ENCODE measurements at places on chromosomes 3 and 15.

DNA sequence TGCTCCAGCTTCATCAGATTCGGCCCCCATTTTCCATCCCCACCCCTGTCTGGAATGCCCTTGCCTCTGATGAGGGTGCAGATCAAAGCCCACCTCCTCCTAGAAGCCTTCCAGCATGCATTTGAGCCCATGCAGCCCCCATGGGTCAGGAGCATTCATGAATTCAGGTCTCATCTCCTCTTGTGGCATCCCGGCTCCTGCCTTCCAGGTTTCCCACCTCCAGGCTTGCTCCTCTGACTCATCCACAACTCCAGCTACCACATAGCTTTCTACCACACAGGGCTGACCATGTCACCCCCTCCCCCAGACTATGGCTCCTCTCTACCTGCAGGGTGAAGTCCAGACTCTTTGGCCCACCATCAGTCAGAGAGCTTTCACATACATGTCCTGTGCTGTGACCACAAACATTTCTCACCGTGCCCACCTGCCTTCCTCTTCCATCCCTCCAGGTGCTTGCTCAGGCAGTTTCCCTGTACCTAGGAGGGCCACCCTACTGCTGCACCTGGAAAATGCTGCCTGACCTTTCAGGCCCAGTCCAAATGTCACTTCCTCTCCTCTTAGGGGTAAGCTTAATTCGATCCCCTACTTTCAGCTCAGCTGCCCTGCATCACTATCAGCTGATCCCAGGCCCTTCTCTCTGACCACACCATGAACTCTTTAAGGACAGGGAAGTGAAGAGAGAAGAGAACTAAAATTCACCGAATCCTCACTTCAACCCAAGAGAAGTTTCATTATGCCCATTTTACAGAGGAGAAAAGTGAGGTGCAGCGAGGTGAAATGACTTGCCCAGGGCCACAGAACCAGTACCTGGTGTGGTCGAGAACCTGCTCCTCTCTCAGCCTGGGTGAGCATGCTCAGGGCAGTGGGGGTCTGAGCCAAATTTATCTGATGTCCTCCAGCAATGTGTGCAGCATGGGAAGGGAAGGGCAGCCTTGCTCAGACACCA is 13.7 kb upstream of the FGD5 start:
- no peak overlapping the region for H3K27ac ChIP-seq
- H3K4me1 ChIP-seq = no peaks in the 10 kb centered on the region
- no peak for DNase-seq

GRCh38 chr15:42279234-42279723 is 6.0 kb upstream of the TMEM87A start:
- no peak overlapping the region for H3K4me3 ChIP-seq
- H3K4me1 ChIP-seq = peaks cover 20% of the 10 kb centered on the region
- DNase-seq = no peak
- H3K36me3 ChIP-seq = peaks cover 44% of the 10 kb centered on the region
- H3K27me3 ChIP-seq = no peaks in the 10 kb centered on the region

DNA sequence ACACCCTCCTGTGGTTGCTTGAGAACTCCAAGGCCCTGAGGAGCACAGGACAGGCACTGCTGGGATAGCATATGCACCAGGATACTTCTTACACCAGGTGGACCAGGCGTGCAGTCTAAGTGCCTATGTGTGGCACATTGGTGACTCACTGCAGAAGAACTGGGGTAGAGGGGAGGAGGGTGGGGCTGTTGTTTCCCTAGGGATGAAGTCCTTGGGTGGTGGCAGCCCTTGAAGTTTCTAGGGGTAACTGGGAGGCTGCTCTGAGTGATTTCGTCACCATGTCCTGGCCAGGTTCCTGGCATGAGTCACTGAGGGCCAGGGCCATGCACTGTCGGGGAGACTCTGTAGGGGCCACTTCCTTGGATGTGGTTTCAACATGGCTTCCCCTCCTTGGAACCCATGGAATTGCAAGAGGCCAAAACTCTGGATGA is 15.9 kb downstream of the MYZAP start:
- peaks cover 3% of the 10 kb centered on the region for H3K4me1 ChIP-seq
- H3K27me3 ChIP-seq = no peaks in the 10 kb centered on the region
- H3K27ac ChIP-seq = no peak overlapping the region
- H3K36me3 ChIP-seq = no peaks in the 10 kb centered on the region
- no peak for DNase-seq

GRCh38 chr3:122060040-122060698 is 5.0 kb downstream of the CD86 start:
- H3K27ac ChIP-seq = no peak overlapping the region
- no peak for DNase-seq
- no peak overlapping the region for H3K4me3 ChIP-seq
- no peaks in the 10 kb centered on the region for H3K36me3 ChIP-seq
- H3K27me3 ChIP-seq = no peaks in the 10 kb centered on the region

- DNase-seq = no peak
- no peak overlapping the region for H3K27ac ChIP-seq
- no peaks in the 10 kb centered on the region for H3K27me3 ChIP-seq
- H3K4me3 ChIP-seq = no peak overlapping the region
- peaks cover 6% of the 10 kb centered on the region for H3K4me1 ChIP-seq
Observed at GRCh38 chr3:43854283-43854682, 163.5 kb downstream of the ABHD5 start.

- no peaks in the 10 kb centered on the region for H3K36me3 ChIP-seq
- no peaks in the 10 kb centered on the region for H3K27me3 ChIP-seq
- H3K27ac ChIP-seq = peak overlapping the region; percentile 87
- no peak for DNase-seq
- peaks cover 5% of the 10 kb centered on the region for H3K4me1 ChIP-seq
- H3K4me3 ChIP-seq = no peak overlapping the region
Observed at GRCh38 chr3:99505200-99505599, 133.2 kb upstream of the COL8A1 start.

- no peak overlapping the region for H3K4me3 ChIP-seq
- H3K27ac ChIP-seq = no peak overlapping the region
- no peaks in the 10 kb centered on the region for H3K36me3 ChIP-seq
- no peaks in the 10 kb centered on the region for H3K27me3 ChIP-seq
- no peak for DNase-seq
- H3K4me1 ChIP-seq = no peaks in the 10 kb centered on the region
Observed at GRCh38 chr15:79372428-79372827, 59.7 kb upstream of the MINAR1 start.

- no peaks in the 10 kb centered on the region for H3K36me3 ChIP-seq
- no peaks in the 10 kb centered on the region for H3K4me1 ChIP-seq
- H3K4me3 ChIP-seq = no peak overlapping the region
- DNase-seq = no peak
- H3K27me3 ChIP-seq = no peaks in the 10 kb centered on the region
Observed at GRCh38 chr3:67044955-67045354, 46.8 kb downstream of the KBTBD8 start.

DNA sequence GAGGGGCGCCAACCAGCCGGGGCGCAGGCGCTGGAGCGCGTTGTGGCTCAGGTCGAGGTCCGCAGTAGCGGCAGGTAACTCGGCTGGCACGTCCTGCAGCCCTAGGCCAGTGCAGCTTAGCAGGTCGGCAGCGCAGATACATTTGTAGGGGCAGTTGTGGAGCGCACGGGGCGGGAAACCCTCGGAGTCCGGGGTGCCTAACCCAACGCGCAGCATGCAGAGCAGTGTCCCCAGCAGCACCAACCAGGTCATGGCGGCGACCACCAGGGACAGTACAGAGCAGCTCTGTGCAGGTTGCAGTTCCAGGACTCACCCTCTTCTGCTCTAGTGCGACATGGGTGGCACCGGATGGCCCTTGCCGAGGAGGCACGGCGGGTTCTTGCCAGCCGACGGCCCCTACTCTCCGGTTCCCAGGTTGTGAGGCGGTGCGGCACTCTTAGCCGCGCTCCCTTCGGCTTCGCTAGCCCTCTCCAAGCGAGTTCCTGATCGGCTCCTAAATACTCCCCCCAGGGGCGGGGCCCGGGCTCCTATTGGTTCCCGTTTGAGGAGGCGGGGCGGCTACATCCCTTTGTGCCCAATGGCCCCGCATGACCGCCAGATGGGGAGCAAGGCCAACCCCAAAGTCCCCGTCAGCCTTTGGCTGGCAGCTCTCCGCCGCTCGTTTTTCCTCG is at the start of gene AMIGO3:
TSS of gene AMIGO3 (minus strand) at position 471 of the 671 bp plus-strand sequence. CDS start at position 252, 219 bp downstream.
- peaks cover 17% of the 10 kb centered on the region for H3K4me1 ChIP-seq
- H3K27me3 ChIP-seq = no peaks in the 10 kb centered on the region
- peak; percentile 82 for DNase-seq
- peaks cover 37% of the 10 kb centered on the region for H3K36me3 ChIP-seq
- peak within 1 kb of the TSS; percentile 61 for H3K27ac ChIP-seq
- peak within 1 kb of the TSS; percentile 73 for H3K4me3 ChIP-seq

GRCh38 chr3:23873941-23874340 is 42.8 kb downstream of the NKIRAS1 start:
- H3K36me3 ChIP-seq = no peaks in the 10 kb centered on the region
- H3K4me1 ChIP-seq = peaks cover 17% of the 10 kb centered on the region
- no peaks in the 10 kb centered on the region for H3K27me3 ChIP-seq
- no peak for DNase-seq
- H3K4me3 ChIP-seq = no peak overlapping the region

GRCh38 chr3:197960694-197961581 is 921 bp downstream of the LMLN start:
- peak overlapping the region; percentile 75 for H3K27ac ChIP-seq
- H3K27me3 ChIP-seq = no peaks in the 10 kb centered on the region
- no peak for DNase-seq
- H3K4me3 ChIP-seq = peak overlapping the region; percentile 66

- no peak overlapping the region for H3K27ac ChIP-seq
- H3K4me3 ChIP-seq = no peak overlapping the region
- no peaks in the 10 kb centered on the region for H3K27me3 ChIP-seq
- no peaks in the 10 kb centered on the region for H3K36me3 ChIP-seq
- DNase-seq = no peak
- H3K4me1 ChIP-seq = no peaks in the 10 kb centered on the region
Observed at GRCh38 chr15:26887926-26888666, 21.2 kb downstream of the GABRA5 start.

- H3K4me3 ChIP-seq = no peak overlapping the region
- H3K27ac ChIP-seq = no peak overlapping the region
- H3K36me3 ChIP-seq = no peaks in the 10 kb centered on the region
- no peaks in the 10 kb centered on the region for H3K27me3 ChIP-seq
- no peaks in the 10 kb centered on the region for H3K4me1 ChIP-seq
- DNase-seq = no peak
Observed at GRCh38 chr3:53077476-53078220, 31.8 kb upstream of the SFMBT1 start.

- DNase-seq = no peak
- no peak overlapping the region for H3K4me3 ChIP-seq
- H3K36me3 ChIP-seq = no peaks in the 10 kb centered on the region
- no peaks in the 10 kb centered on the region for H3K27me3 ChIP-seq
Observed at GRCh38 chr15:92091155-92091734, 237.7 kb downstream of the SLCO3A1 start.

GRCh38 chr15:97425596-97425995 is 534.9 kb upstream of the ARRDC4 start:
- H3K4me1 ChIP-seq = no peaks in the 10 kb centered on the region
- H3K4me3 ChIP-seq = no peak overlapping the region
- DNase-seq = no peak
- H3K27me3 ChIP-seq = no peaks in the 10 kb centered on the region

DNA sequence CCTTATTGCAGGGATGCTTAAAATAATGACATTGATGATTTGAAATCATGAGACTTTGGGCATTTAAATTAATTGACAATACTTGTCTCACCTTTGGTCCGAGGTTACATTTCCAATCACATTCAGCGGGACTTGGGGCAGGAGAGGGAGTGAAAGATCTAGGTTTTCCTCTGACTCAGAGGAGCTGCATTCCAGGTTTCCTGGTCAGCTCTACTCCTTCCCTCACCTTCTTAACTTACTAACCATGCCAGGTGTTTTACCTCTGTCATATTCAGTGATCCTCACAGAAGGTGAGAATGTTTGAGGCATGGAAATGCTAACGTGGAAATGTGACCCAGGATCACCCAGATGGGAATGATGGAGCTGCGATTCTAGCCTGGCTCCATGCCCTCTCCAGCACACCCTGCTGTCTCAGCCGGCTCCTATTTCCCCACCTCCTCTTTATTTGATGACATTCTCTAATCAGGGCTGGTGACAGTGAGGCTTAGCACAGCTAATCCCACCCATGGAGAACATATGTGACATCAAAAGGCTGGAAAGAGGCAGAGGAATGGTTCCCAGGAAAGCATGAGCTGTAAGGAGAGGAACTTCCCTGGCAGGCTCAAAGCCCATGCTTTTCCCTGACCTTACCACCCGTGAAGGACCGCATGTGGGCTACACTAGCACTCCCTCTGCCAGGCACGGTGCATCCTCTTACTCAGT is 38.7 kb downstream of the THSD4 start:
- H3K27me3 ChIP-seq = no peaks in the 10 kb centered on the region
- H3K4me3 ChIP-seq = no peak overlapping the region
- H3K4me1 ChIP-seq = peaks cover 11% of the 10 kb centered on the region
- H3K36me3 ChIP-seq = no peaks in the 10 kb centered on the region

DNA sequence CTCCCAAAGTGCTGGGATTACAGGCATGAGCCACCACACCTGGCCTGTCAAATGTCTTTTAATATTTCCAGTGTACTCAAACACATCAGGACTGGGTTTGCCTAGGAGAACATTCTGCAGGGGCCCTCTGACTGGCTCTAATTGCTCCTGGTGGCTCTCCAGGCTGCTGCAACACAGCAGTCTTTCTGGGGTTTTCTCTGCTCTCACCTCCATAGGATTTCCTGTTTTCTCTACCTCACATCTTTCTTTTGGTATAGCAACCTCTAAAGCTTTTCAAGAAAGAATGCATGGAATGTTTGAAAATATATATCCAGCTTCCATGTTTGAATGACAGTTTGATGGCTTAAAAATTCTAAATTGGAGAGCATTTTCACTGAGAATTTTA is 83.3 kb upstream of the IGSF10 start:
- H3K4me3 ChIP-seq = no peak overlapping the region
- H3K27ac ChIP-seq = no peak overlapping the region
- H3K27me3 ChIP-seq = no peaks in the 10 kb centered on the region
- H3K36me3 ChIP-seq = no peaks in the 10 kb centered on the region
- no peaks in the 10 kb centered on the region for H3K4me1 ChIP-seq
- DNase-seq = no peak

DNA sequence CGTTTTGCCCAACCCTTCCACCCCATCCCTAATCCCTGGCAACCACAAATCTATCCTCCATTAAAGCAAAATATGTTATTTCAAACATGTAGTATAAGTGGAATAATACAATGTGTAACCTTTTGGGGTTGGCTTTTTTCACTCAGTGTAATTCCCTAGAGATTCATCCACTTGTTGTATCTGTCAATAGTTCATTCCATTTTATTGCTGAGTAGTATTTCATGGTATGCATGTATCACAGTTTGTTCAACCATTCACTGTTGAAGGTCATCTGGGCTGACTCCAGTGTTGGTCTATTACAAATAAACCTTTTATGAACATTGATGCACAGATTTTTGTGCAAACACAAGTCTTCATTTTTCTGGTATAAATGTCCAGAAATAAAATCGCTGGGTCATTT is 38.8 kb downstream of the BSN start:
- H3K27me3 ChIP-seq = no peaks in the 10 kb centered on the region
- no peak for DNase-seq
- H3K36me3 ChIP-seq = no peaks in the 10 kb centered on the region
- H3K4me3 ChIP-seq = no peak overlapping the region
- no peaks in the 10 kb centered on the region for H3K4me1 ChIP-seq

- no peak overlapping the region for H3K27ac ChIP-seq
- no peaks in the 10 kb centered on the region for H3K27me3 ChIP-seq
- no peaks in the 10 kb centered on the region for H3K36me3 ChIP-seq
- no peak for DNase-seq
- no peaks in the 10 kb centered on the region for H3K4me1 ChIP-seq
- no peak overlapping the region for H3K4me3 ChIP-seq
Observed at GRCh38 chr15:60179786-60180391, 175.8 kb downstream of the FOXB1 start.

- no peak for DNase-seq
- H3K27me3 ChIP-seq = no peaks in the 10 kb centered on the region
- no peak overlapping the region for H3K27ac ChIP-seq
- no peaks in the 10 kb centered on the region for H3K4me1 ChIP-seq
- H3K4me3 ChIP-seq = no peak overlapping the region
Observed at GRCh38 chr15:95795386-95795785, 535.1 kb upstream of the NR2F2 start.
